ENCODE measurements at places on chromosomes 6 and 20. TPM values are rescaled to one million over a fixed set of nuclear protein-coding genes. Genes with fewer than 3 reads are reported as not detected.

SLC52A3 gene
- total RNA-seq: not detected

PTCRA gene
- not detected for total RNA-seq

RSPO3 gene
- 17.4 TPM for total RNA-seq

C6orf141 gene
- 3.0 TPM for total RNA-seq

RIMS4 gene
- total RNA-seq: under 0.01 TPM

FAM184A gene
- 0.46 TPM for total RNA-seq

FILIP1 gene
- total RNA-seq: 0.14 TPM

CDSN gene
- under 0.01 TPM for total RNA-seq
